ENCODE measurements at places on chromosomes 12 and 14.

DNA sequence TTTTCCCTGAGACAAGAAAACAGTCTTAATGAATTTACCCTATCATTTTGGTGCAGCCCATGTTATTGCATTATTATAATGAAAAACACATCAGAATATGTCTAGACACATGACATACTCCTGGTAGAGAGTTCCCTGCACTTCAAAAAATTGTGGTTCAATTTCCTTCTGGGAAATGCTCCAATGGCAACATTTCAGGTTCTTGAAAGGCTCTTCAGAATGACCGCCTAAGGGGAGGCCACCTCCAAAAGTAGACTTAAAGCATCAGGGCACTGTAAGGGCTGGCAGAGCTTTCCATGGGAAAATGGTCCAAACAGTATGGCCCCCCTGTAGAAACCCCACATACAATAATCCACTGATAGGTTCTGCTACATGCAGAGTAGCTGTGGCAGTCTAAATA is 110.7 kb downstream of the SLC25A21 start:
- DNase-seq: no peak

- no peak for DNase-seq
Observed at GRCh38 chr14:25001601-25002000, 48.3 kb downstream of the STXBP6 start.

- no peak for DNase-seq
Observed at GRCh38 chr14:89807892-89808291, 146.6 kb downstream of the EFCAB11 start.

DNA sequence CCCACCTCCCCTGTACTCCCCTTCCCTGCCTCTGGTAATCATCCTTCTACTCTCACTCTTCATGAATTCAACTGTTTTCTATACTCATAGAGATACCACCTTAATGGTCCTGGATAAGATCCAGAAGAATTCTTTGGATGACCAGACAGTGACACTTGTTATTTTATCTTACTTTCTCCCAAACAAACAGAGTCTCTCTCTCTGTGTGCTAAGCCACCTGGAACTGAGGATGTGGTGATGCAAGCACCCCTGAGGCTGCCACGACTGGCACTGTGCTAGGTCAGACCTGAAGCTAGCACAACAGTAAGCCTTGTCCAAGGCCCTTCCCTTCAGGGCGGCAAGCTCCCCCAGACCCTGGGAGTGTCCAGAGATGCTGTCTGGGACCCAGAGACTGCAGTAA is 250.2 kb downstream of the C12orf50 start:
- no peak for DNase-seq
